ENCODE measurements at places on chromosomes 5 and 9.

DNA sequence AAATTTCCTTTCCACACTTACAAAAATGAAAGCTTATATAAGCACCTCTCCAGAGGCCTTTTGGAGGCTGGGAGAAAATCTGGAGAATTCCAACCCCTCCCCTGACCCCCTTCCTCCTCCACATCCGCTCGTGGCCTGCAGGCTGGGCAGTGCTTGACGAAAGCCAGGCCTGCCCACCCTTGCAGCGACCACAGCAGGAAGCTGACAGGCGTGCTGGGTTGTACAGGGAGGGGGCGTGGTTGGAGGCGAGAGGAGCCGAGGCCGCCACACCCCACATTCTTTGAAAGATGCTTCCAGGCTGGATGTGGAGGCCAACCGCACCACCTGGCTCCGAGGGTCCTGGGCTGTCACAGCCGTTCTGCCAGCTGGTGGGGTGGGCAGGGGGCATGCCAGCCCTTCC lies 47.8 kb upstream of the IER5L start:
- DNase-seq = no peak

DNA sequence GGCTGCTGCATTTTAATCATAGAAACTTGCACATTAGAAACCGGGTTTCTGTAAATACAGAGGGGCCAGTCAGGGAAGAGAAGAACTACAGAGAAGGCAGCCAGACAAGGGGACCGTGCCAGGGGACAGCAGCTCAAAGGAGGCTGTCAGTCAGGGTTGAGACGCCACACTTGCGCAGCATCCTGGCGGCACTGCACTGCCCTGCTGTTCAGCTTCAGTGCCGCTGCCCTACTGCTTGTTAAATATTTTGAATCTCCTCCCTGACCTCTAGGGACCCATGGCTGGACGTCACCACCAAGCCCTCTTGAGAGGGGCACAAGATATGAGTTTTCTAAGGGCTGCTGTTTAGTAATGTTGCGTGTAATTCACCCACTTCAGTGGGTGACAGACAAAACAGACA lies 43.6 kb upstream of the ZBTB43 start:
- no peak for DNase-seq

DNA sequence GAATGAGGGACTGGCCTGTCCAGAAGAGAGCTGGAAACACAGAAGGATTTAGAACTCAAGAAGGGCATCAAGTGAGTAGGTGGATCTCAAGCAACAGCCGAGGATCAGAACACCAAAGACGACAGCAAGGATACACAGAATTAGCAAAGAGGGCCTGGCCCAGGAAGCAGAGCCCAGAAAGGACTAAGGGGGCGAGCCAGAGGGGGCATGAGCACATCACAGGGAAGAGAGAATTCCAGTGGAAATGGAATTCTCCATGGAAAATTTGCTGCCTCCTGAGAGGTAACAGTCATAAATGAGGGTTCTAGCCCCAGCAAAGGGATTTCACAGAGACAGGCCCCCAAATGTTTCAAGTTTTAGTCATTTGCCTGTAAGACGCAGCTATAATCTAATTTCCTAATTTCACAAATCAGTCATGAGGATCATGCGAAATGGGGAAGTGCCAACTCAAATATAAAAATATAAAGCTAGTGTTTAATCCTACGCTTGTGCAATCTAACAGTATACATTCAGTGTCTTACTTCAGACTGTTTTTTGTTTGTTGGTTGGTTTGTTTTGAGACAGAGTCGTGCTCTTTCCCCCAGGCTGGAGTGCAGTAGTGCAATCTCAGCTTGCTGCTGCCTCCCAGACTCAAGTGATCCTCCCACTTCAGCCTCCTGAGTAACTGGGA lies 46.7 kb downstream of the FNBP1 start:
- DNase-seq = no peak

DNA sequence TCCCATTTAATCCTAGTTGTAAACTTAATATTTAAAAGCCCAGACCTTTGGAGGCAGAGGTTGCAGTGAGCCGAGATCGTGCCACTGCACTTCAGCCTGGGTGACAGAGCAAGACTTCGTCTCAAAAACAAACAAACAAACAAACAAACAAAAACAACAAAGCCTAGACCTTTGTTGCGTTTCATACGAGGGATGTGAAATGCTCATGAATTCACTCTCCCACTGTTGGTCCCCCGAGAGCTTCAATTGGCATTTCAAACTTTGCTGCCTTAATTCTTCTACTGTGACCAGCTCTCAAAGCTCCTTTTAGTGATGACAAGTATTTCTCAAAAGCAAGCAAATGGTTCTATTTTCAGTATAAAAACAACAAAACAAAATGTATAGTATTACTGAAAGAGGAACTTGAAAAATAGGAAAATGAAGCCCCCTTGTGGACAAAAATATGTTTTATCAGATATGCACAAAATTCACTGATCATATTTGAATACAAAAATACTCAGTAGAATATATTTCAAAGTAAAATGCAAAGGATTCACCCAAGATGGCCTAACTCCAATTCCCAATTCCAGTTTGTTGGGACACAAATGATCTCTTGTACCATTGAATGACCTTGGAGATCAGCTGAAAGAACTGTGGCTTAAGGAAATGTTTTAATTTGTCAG lies 140.4 kb downstream of the ESM1 start:
- peak; percentile 9 for DNase-seq

- no peak for DNase-seq
These were observed 493.4 kb upstream of the TUSC1 start for GRCh38 chr9:26171691-26172090.

- no peak for DNase-seq
These were observed 22.0 kb downstream of the DDX31 start for GRCh38 chr9:132647806-132648205.

- DNase-seq = no peak
These were observed 12.8 kb upstream of the PANK3 start for GRCh38 chr5:168592014-168592368.

GRCh38 chr9:133737774-133738639 lies at the start of gene SARDH:
Gene SARDH, minus strand, starts transcription at chr9:133738352. Its CDS starts 4,179 bp downstream, at chr9:133734173.
- no peak for DNase-seq

DNA sequence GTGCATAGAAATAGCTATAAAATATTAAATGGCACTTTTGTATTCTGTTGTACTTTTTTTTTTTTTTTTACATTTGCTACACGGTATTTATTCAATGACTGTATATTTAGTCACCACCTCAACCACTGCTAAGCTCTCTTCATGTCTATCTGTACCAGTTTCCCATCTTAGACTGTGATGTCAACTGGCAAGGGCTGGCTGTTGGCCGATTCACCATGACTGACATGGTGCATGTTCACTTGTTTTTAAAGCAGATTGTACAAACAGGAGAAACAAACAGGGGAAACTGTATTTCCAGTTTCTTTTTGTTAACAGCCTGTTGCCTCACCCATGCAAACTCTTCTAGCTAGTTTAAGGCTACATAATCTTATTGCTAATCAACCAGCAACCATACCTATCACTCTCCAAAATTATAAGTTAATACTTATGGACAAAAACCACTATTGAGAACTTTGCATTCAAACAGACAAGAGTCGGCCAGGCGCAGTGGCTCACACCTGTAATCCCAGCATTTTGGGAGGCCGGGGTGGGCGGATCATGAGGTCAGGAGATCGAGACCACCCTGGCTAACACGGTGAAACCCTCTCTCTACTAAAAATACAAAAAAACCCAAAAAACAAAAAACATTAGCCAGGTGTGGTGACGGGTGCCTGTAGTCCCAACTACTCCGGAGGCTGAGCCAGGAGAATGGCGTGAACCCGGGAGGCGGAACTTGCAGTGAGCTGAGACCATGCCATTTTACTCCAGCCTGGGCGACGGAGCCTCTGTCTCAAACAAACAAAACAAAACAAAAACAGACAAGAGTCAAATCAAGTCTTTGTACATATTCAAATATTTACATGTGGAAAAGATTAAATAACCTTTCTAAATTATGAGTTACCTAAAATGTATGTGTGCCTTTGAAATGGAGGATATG lies 13.2 kb downstream of the ZFAND5 start:
- peak; percentile 76 for DNase-seq

- no peak for DNase-seq
These were observed 242.1 kb upstream of the NUDT12 start for GRCh38 chr5:103804711-103805110.

GRCh38 chr5:113520899-113521298 lies 7.4 kb downstream of the YTHDC2 start:
- no peak for DNase-seq

GRCh38 chr5:53068291-53068836 lies 41.2 kb downstream of the MOCS2 start:
- no peak for DNase-seq

- DNase-seq = no peak
These were observed 119.9 kb downstream of the C9orf152 start for GRCh38 chr9:110088099-110088498.

GRCh38 chr9:14401911-14402310 lies 88.0 kb upstream of the NFIB start:
- DNase-seq = no peak

DNA sequence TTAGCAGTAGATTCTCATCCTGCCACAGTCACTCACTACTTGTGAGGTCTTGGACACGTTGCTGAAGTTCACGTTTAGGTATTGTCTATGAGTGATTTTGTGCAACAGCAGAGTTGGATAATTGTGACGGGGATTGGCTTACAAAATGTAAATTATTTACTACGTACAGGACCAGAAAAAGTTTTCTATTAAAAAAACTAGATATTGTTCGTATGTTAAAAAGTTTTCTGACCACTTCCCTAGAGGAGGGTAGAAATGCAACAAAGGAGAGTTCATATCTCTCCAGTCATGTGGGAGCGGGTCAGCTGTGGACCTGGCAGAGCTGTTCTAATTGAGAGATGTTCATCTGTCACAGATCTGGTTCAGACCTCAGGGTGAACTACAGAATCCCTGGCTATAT lies 976.1 kb upstream of the NUDT12 start:
- DNase-seq = no peak

- no peak for DNase-seq
These were observed 374.0 kb downstream of the ZNF608 start for GRCh38 chr5:124372457-124372856.

GRCh38 chr9:36023260-36024048 lies 13.3 kb upstream of the RECK start:
- DNase-seq = peak; percentile 28

GRCh38 chr5:169893571-169893970 lies 86.7 kb downstream of the INSYN2B start:
- no peak for DNase-seq

GRCh38 chr9:34072868-34073590 lies 24.3 kb upstream of the UBAP2 start:
- DNase-seq = peak; percentile 56

DNA sequence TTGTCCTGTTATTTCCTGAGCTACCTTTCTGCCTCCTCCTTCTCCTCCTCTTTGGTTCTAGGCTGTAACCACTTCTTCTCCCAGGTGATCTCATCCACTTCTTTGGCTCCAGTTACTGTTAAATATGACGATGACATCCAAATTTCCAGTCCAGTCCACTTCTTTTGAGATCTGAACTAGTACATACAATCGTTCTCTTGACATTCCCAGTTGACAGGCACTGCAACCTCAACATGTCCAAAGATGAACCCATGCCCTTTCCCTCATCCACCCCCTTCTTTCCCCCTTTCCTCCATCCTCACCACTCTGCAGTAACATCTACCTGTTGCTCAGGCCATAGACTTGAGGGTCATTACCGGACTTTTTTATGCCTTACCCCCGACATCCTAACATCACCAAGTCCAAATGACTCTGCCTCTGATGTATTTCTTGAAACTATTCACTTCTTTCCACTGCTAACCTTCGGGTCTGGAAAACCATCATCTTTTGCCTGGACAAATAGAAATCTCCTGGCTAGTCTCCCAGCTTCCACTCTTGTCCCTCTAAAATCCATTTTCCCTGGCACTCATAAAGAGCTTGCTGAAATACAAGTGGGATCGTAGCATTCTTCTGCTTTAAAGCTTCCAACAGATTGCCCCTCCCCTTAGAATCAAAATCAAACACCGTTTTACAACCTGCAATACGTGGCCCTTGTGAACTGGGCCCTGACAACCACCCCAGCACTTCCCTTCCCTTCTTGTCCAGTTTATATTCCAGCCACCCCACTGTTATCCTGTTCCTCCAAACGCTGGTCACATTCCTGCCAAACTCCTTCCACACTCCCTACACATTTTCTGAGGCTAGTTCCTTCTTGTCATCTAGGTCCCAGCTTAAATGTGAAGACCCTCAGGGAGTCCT lies 31.5 kb downstream of the KLF9 start:
- DNase-seq = no peak

DNA sequence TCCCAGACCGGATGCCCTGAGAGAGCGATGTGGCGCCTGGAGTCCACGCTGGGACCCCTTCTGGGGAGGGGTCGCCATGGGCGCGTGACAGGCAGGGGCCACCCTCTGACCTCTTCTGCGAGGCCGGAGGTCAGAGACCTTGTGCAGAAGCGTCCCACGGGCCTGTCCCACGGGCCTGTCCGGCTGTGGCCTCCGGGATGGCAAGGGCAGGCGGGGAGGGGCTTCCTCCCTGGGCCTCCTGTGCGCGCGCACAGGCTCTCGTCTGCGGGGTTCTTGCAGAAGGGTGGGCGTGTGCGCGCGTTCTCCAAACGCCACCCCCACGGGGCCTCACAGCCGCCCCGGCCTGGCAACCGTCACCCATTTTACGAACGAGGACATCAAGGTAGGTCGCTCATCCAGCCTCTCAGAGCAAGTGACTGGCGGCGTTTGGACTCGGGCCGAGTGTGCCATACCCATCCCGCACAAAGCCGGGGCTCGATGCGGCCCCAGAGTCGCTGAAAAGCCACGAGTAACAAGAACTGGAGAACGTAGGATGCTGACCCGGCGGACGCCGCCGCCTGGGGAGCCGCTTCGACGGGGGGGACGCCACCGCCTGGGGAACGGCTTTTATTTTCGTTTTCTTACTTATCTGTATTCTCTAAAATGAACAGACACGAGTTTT lies 897 bp downstream of the AHRR start:
- DNase-seq = no peak

DNA sequence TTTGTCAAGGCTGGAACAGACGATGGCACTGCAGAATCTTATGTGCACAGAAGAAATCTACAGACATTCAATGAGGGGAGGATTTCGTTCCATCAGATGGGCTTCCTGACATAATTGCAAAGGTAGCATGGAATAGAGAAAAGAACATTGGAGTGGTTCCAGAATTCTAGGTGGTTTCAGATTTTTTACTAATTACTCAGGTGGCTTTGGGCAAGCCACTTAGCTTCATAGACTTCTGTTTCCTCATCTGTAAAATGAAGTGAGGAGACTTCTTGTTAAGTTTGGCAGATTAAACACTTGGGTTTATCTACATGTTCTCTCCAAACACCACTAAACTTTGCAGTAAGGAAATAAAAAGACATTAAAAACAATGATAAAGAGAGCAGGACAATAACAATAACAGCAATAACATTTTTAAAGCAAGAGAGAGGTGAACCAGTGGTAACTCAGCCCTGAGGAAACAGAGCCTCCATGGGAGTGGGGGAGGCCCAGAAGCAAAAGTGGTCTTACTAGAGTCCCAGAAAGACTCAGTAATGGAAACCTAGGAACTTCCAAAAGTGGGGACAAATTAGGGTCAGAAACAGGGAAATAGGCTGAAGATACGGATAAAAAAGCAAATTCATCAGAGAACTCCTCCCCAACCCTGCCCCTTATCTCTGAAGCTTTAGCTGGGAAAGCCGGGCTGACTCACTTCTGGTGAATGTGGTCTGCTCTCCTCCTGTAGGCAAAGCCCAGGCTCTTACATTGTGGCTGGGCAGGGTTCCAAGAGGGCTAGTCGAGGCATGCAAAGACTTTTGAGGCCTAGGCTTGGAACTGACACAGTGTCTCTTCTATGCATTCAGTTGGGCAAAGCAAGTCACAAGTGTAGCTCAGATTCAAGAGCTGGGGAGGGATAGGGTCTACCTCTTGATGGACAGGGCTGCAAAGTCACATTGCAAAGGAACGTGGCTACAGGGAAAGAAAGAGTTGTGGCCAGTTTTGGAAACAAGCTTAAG lies 11.8 kb upstream of the ACTBL2 start:
- DNase-seq = peak; percentile 93

Data from RCC 7860 (cell line).